ENCODE measurements at places on chromosomes 16 and 17.

- no peak for DNase-seq
Observed at GRCh38 chr16:53605831-53606400, 97.7 kb downstream of the RPGRIP1L start.

- DNase-seq: no peak
Observed at GRCh38 chr16:31532896-31533295, 5.2 kb downstream of the AHSP start.

GRCh38 chr17:49217651-49218413, 7.3 kb downstream of the ABI3 start:
- DNase-seq: peak; percentile 52

DNA sequence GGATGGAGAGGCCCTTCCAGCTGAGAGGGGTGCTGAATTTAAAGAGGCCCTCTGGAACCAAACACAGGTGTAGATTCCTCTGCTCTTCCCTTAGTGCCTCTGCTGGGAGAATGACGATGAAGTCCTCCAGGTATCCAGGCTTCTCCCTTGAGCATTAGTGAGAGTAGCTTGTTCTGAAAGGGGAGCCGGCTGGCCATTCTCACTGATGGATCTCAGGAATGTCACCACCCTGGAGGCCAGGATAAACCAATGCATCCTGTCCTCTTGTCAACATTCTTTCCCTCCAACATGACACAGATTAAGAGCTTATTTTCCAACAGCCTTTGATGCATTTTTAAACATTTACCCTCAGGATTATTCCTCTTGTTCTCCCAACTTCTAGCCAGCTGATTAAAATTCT, 325.5 kb downstream of the CA10 start:
- no peak for DNase-seq

- DNase-seq: no peak
Observed at GRCh38 chr16:49858200-49859124, 2.5 kb upstream of the ZNF423 start.

- DNase-seq: no peak
Observed at GRCh38 chr17:50064253-50065001, 8.5 kb downstream of the ITGA3 start.

- DNase-seq: no peak
Observed at GRCh38 chr17:8155231-8155995, 3.2 kb upstream of the PER1 start.

- no peak for DNase-seq
Observed at GRCh38 chr16:5062790-5063765, 2.7 kb downstream of the C16orf89 start.

- no peak for DNase-seq
Observed at GRCh38 chr17:62866471-62866870, 58.4 kb upstream of the MARCHF10 start.

DNA sequence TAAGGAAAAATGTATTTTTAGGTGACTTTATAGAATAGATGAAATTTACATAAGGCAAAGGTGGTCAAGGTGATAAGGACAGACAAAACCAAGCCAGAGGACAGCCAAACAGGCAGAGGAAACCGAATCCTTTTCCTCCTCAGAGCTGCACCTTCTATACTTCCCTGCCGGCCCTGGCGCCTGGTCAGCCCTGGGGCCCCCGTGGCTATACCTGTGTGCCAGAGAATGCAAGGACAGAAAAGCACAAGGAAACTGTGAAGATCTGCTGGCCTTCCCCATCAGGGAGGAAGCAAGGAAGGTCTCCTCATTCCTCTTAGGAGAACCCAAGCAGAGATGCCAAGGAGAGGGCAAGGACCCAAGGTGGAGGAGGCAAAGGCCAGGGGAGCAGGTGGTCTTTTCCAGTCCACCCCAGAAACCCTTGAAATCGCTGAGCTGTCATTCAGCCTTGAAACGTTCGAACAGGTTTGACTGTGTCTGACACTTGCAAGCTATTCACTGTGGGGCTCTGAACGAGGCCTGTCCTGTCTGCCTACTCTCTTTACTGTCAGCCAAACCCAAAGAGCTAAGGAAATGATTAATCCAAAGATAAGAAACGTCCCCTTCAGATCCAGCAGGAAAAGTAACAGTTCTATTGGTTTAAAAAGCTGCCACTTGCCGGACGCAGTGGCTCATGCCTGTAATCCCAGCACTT, 114.4 kb downstream of the XYLT1 start:
- no peak for DNase-seq

GRCh38 chr16:76854234-76854633, 336.8 kb upstream of the MON1B start:
- no peak for DNase-seq

DNA sequence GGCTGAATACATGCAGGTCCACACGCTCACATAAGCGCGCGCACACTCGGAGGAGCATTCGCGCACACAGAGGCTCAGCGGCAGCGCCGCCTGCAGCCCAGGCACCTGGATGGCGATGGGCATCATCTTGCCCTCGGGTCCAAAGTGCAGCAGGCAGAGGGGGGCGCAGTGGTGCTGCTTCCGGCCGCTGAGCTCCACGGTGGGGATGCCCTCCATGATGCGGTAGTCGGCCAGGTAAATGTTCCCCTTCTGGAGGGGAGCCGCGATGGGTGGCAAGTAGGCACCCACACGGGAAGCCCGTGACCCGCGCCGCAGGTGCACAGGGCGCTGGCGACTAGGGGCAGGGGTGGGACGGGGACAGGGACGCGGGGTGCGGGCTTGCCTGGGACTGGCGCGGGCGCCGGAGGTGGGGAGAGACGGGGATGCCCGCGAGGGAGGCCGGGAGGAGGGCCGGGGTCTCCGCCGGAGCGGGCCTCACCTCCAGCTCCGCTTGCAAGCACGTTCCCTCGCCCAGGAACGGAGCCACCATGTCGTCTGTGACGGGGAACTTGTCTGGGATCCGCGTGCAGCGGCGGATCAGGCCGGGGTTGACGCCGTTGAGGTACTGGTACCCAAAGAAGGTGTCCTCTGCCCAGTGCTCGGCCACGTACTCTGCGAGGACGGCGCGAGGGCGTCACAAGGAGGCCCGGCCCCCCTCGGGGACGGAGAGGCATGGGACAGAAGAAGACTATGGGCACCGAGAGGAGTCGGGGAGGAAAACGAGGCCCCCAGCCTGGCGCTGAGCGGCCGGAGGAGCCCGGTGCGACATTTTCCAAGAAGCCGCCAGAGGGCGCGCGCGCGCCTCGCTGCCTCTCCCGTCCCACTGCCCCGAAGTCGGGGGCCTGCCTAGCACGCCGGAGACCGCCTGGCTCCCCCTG, 8.0 kb downstream of the ALOX12B start:
- DNase-seq: peak; percentile 63

- DNase-seq: peak; percentile 52
Observed at GRCh38 chr17:45098869-45099616, 33.3 kb downstream of the PLCD3 start.

GRCh38 chr16:67447508-67448076, 16.7 kb downstream of the HSD11B2 start:
- DNase-seq: peak; percentile 18

- no peak for DNase-seq
Observed at GRCh38 chr16:10065019-10065418, 117.2 kb downstream of the GRIN2A start.

- no peak for DNase-seq
Observed at GRCh38 chr17:11952610-11953009, 44.7 kb downstream of the ZNF18 start.

DNA sequence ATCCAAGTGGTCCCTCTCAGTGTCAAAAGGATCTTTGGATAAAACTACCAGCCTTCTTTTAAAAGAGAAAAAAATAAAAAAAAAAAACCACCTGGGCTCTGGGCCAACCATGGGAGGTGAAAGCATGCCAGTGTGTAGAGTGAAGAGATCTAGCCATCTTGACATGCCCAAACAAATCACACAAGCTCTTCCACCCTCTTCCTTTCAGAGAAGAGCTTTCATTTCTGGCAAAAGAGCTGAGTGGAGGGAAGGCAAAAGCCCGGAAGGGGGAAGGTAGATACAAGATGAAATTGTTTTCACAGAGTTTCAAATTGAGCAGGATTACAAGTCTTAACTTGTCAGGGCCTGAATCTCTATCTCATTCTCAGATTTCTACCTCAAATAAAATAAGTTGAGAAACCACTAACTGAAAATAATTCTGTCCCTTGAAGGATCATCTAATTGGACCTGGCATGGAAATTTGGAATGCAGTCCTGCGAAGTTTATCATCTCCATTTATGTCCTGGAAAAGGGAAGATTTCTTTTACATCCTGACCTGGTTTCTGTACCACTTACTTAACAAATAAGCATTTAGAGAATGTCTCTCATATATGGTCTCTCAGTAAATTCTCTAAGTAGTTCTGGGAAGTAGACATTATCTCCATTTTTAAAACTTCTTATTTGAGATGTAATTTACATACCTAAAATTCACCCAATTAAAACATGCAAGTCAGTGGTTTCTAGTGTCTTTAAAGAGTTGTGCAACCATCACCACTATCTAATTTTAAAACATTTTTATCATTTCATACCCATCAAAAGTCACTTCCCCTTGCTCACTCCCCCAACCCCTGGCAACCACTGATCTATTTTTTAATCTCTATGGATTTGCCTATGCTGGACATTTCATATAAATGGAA, 93.7 kb downstream of the TANGO6 start:
- DNase-seq: no peak

Measured in activated T-helper 1 cell treated with Interleukin-2 at 50 U/mL for 16 hours (primary cell).